ENCODE measurements at places on chromosomes 6 and 20.

DNA sequence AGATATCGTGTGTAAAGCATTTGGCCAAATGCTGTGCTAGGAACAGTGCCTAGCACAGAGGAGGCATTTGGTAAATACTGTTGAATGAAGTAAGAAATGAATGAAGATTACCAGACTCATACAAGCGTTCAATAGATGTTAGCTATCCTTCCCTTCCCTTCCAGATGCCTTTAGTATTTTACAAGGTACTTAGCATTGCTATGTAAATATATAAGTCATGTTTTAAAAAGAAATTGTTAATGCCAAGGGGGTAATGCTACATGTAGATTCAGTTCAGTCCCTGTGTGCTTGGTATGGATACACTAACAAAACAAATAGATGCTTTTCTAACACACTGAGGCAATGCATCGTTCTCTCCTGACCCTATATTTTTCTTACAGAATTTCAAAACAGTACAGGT lies 407.2 kb downstream of the ADGRB3 start:
- DNase-seq, result no peak

GRCh38 chr6:89782222-89782621 lies 37.4 kb downstream of the MDN1 start:
- DNase-seq, result no peak

- DNase-seq, result no peak
Observed at GRCh38 chr20:61119273-61119672, 132.8 kb upstream of the CDH4 start.

DNA sequence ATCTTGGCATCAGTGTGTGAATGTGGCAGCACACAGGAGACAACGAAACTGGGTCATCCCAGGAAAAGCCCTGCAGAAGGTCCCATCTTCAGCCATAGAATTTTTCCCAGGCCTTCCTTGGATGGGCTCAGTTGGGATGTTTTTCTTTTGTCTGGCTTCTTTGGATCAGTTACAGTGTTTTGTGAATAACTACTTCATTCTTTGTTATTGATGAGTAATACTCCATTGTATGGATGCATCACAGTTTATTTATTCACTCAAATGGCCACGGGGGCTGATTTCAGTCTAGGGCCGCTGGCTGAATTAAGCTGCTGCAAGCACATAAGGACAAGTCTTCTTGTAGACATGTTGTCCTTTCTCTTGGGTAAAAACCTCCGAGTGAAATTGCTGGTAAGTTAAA lies 81.3 kb upstream of the CD93 start:
- DNase-seq, result no peak

GRCh38 chr6:15661853-15662325 lies 939 bp downstream of the DTNBP1 start:
- DNase-seq, result no peak

- no peak for DNase-seq
Observed at GRCh38 chr20:42340368-42340767, 722.2 kb upstream of the CHD6 start.

DNA sequence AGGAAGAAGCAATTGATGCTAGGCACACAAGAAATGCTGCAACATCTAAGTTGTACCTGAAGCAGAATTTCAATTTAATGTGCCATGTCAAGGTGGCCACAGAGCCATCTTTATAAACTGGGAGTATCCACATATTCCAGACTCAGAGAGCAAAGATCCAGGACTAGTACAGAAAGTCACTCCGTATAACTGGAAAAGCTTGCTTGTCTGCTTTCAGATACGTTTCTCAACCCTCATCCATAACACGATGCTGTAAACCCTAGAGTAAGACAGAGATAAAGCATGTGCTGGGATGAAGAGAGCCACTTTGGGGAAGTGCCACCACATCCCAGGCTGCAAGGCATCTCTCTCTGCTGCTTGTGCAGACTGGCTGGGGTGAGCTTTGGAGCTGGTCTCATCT lies 134.7 kb downstream of the PACRG start:
- DNase-seq, result no peak

GRCh38 chr6:19052219-19052618 lies 665.1 kb downstream of the RNF144B start:
- no peak for DNase-seq

- no peak for DNase-seq
Observed at GRCh38 chr6:46998436-46999017, 43.6 kb downstream of the ADGRF1 start.

- no peak for DNase-seq
Observed at GRCh38 chr6:152398993-152399392, 238.2 kb downstream of the SYNE1 start.

GRCh38 chr6:151330130-151330696 lies 61.1 kb downstream of the ZBTB2 start:
- DNase-seq, result no peak

DNA sequence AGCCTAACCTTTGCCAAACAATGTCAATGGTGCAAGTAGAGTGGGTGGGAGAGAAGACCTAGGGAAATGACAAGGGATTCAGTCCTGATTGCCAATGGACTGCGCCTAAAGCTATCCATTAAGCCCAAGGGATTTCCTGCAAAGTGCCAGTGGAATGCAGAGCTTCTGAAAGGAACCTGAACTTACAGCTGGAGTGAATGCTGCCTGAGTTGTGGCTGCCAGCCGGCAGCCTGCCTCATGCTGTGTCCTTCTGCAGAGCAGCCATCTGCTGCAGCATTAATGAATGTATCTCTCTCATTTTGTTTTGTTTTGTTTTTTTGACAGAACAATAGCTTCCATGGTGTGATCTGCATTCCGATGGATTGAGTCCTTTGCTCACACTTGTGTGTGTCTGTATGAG lies 44.7 kb downstream of the SLC35F1 start:
- DNase-seq, result peak; percentile 64

GRCh38 chr20:60136645-60137401 lies 178.6 kb downstream of the CDH26 start:
- no peak for DNase-seq

DNA sequence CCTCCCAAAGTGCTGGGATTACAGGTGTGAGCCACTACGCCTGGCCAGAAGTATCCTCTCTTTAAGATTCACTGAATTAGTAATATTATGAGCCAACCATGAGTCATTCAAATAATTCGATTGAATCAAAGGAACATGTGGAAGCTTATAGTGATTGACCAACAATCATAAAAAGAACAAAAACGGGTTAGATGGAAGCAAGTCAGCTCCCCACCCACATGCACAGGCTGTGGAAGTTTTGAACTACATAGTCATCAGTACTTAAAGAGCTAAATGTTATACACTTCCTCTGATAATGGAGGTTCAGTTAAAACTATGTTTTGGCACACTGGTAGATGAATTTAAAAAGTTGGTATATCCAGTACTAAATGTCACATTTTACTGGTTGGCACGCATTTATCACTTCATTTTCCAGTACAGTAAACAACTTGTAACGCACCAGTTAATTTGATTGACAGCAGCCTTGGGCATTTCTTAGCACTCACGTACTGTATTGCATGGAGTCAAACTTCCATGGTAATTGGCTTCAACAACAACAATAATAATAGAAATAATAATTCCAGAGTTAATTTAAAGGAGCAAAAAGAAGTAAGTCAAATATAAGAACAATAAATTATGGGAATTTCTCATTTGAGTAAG lies 1107.3 kb upstream of the MAP3K7 start:
- DNase-seq, result no peak

DNA sequence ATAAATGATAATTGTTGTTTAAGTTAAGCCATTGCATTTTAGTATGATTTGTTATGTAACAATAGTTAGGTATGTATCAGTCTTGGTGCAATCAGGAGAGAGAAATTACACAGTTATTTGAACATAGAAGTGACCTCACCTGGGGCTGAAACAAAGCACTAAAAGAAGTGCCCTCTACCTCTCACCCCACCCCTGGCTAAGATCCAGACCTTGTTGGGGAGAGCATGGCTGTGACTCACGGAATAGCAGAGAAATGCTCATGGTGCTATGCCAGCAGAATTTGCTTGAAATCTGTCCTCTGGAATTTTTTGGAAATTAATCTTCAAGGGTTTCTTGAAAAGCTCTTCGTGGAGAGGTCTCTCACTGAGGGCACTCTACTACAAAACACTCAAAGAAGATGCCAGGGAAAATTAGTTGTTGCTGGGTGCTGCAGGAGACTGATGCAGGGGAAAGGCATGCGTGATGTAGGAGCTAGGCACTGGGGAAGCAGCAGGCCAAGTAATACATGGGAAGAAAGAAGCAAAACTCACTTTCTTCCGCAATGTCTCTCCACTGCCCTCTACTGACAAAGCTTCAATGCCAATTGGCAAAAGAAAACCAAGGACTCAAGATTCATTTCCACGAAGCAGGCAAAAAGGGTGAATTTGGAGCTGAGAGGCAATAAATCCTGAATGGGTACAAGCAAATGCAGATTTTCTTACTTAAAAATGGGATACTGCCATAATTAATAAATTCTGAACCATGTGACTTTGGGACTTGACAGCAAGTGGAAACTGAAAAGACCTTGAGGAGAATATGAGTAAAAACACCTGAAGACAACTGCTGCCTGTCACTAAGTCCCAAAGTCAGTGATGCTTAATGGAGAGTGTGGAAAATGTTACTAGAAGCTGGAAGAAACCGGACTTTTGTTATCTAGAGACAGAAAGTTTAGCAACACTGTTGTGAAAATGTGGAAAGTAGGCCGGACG lies 136.3 kb upstream of the ZNF184 start:
- no peak for DNase-seq

DNA sequence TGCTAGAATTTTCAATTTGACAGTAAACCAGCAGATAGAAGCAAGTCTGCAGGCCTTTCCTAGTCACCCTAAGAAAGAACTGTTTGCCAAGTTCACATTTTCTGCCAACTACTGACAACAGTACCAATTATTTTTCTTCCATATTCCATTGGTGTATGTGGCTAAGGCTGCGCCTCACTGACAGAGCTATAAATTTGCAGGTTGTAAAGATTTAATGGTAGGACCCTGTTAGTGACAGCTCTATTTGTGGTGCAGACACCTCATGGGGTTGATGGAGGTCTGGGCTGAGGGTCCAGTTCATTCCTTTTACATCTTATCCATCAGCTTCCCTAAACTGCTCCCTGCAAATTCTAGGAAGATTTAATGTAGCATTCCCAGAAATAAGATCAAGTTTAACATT lies 228.5 kb downstream of the FRK start:
- DNase-seq, result no peak

DNA sequence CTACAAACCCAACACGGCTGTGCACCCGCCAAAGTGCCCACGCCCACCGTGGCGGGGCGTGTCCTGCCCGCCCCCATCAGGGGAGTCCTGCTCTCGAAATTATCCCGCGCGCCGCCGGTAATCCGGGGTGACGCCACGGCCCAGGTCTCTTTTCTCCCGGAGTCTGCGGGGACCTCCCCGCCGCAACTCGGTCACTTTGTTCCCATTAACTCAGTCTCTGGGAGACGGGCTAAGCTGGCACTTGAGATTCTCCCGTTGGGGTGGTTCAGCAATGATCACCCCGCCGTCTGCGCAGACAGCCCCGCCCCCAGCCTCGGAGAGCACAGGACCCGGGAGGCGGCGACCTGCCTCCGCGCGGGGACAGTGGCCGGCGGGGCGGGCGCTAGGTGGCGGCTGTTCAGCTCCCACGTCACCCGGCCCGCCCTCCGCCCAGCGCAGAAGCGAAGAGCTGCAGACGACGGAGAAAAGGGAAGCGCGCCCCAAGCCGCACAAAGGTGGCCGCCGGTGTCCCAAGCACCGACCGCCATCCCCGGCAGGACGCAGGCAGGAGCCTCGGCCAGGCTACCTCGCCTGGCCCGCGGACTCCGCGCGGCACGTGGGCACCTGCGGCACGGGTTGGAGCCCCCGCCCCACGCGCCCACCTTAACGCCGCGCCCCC lies 31.5 kb downstream of the SF3B5 start:
- DNase-seq, result peak; percentile 52

- DNase-seq, result no peak
Observed at GRCh38 chr6:143401636-143402370, 48.7 kb downstream of the ADAT2 start.

- no peak for DNase-seq
Observed at GRCh38 chr20:24317224-24317623, 152.2 kb upstream of the SYNDIG1 start.

- no peak for DNase-seq
Observed at GRCh38 chr6:15487262-15487661, 175.6 kb downstream of the DTNBP1 start.

GRCh38 chr20:51095633-51096521 lies 73.0 kb upstream of the KCNG1 start:
- DNase-seq, result no peak

Data from C1 segment of cervical spinal cord (tissue), 14 donors.